Natural killer cell (primary cell): ENCODE measurements at places on chromosomes 6 and 20.

DNA sequence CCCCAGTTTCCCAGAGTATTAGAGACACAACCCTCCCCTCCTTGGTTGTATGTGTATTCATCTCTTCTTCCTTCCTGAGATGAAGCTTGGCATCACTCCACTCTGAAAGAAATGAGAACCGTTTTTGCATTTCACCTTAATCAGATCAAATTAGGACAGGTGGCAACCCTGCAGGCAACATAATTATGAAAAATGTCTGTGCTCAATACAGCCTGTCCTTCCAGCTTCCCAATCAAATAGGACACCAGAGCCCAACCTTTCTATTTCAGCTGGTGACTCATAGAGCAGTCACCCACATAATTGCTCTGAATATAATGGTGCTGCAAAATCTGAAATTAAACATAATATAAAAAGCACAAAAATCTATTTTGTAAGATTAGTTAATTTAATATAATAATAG is 310.2 kb upstream of the AGPAT4 start:
- DNase-seq: no peak

GRCh38 chr6:45174045-45174444 is 154.1 kb upstream of the RUNX2 start:
- no peak for DNase-seq

- no peak for DNase-seq
These were observed 3.6 kb upstream of the SLC17A4 start for GRCh38 chr6:25750906-25751305.

GRCh38 chr20:48141660-48142515 is 356.6 kb upstream of the SULF2 start:
- DNase-seq: no peak

DNA sequence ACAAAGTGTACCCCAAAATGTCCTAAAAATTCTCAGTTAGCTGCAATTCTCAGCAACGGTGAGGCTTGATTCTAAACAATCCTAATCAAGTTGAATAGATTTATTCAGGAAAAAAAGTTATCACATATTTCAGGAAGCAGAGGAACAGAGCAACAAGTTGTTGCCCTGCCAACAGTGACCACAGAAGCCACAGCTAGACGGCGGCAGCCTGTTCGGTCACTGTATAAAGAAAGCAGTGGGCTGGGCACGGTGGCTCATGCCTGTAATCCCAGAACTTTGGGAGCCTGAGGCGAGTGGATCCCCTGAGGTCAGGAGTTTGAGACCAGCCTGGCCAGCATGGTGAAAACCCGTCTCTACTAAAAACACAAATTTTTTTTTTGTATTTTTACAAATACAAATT is 171.2 kb upstream of the BMP5 start:
- no peak for DNase-seq
